Urothelium cell line (cell line): ENCODE measurements at places on chromosomes 1 and 21.
A peak's percentile ranks its signal among the peaks of the same experiment; 100 is the strongest.

- no peak for DNase-seq
Measured at GRCh38 chr1:33272930-33273329, 16.6 kb downstream of the ZNF362 start.

- DNase-seq, result no peak
Measured at GRCh38 chr21:45029948-45030681, 44.3 kb upstream of the ADARB1 start.

GRCh38 chr1:187413405-187414169, 584.8 kb downstream of the PLA2G4A start:
- no peak for DNase-seq

GRCh38 chr1:209667708-209668107, 7.5 kb upstream of the G0S2 start:
- no peak for DNase-seq

DNA sequence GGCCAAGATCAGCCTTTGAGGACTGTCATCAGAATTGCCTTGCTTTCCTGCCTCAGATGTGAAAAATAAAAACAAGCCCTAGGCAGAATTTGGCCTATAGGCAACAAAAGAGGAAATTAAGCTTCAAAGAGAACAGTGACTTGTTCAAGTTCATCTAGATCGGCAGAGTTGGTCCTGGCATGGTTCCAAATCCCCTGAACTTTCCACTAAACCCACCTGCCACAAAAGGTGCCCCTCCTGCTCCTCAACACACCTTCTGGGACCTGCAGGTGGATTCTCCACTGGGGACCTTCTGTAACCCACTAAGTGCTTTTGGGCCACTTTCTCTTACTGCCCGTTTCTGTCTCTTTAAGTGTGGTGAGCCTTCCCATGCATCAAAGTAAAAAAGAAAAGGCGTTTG, 42.5 kb upstream of the LRRN2 start:
- DNase-seq, result no peak

DNA sequence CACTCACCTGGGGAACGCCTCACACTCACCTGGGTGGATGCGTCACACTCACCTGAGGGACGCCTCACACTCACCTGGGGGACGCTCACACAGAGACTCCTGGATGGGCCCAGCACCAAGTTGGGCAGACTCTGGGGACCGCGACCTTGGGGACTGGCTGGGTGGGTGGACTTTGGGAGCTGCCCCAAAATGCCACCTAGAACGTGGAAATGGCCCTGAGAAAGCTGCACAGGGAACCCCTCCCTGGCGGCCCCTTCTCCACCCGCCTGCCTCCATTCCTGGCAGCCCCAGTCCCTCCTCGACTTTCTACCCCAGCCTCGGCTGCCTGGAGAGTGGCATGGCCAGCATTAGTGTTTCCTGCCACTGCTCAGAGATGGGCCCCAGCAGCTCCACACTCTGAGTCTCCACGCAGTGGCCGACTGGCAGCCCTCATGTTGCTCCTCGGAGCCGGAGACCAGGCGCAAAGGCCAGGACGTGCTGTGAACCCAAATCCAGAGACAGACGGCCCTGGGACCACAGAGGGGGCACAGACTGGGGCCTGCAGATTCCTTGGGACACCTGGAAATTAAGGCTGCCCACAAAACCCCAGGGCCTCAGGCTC, 46.5 kb upstream of the ACTRT2 start:
- no peak for DNase-seq

GRCh38 chr1:54474310-54475251, 68.4 kb upstream of the SSBP3 start:
- DNase-seq, result no peak

GRCh38 chr1:166675213-166675612, 164.1 kb upstream of the POGK start:
- peak; percentile 12 for DNase-seq

- peak; percentile 42 for DNase-seq
Measured at GRCh38 chr1:25556791-25557476, 13.5 kb downstream of the LDLRAP1 start.

DNA sequence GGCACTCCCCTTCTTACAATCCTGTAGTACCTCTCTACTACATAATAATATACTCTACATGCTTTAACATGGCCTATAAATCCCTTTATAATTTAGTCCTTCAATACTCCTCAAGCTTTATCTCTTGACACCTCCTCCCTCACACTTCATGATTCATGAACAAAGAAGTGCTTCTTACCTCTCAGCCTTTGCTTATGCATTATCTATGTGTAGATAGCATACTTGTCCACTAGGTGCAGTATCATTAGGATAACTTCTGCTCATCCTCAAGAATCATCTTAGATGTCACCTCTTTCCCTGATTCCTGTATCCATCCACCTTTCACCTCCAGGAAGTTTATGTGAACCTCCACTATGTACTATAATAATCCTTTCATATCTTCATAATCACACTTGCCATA, 74.4 kb downstream of the COL24A1 start:
- no peak for DNase-seq

GRCh38 chr1:174239541-174239940, 80.2 kb downstream of the RABGAP1L start:
- no peak for DNase-seq

DNA sequence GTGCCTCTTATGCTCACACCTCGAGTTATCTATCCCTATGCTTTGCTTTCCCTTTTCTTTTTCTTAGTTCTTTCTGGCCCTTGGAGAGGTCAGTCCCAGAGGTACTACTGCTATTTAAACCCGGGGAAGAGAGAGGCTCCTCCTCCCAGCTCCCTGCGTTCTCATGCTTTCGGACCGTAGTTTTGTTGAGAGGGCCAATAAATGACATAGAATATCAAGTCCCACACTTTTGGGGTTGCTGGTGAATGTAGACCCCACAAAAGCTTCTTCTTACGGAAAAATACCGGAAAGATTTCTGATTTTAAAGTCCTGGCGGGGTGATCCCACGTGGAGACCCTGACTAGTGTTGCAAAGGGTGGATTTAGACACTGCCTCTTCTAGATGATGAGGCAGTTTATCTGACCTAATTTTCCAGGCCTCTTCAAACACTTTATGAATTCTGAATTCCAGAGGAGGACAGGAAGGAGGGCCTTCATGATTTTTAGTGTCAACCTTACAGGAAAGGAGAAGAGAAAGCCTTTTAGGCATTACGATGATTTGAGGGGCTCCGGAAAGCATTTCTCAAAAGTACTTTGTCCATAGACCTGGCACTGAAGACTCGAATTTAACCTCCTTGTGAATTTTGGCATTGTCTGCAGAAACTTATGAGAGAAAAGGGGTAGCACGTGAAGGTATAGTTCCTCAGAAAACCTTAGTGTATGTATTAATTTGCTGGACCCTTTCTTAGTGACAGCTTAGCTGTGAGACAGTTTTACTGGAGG, 694 bp downstream of the TMEM167B start:
- peak; percentile 55 for DNase-seq

DNA sequence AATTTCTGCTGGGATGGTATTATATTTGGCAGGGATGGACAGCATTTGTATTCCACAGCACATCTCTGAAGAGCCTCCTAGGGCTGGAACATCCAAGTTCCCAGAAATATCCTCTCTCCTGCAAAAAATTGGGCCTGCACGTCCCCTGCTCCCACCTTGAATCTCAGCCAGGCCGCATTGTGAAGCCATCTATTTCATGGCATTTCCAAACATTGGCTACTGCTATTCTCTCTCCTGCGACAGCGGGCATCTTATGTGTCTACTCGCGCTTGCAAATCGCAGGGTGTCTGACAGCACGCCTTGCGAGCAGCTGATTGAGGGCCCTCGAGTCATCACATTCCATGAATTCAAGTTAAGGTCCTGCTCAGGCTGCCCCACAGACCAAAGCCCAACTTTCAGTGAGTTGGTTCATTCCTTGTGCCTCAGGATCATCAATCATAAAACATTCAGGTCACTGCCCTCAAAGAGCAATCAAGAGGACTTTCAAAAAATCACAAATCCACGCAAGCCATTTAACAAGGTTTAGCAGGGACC, 15.8 kb downstream of the RGS8 start:
- DNase-seq, result no peak

DNA sequence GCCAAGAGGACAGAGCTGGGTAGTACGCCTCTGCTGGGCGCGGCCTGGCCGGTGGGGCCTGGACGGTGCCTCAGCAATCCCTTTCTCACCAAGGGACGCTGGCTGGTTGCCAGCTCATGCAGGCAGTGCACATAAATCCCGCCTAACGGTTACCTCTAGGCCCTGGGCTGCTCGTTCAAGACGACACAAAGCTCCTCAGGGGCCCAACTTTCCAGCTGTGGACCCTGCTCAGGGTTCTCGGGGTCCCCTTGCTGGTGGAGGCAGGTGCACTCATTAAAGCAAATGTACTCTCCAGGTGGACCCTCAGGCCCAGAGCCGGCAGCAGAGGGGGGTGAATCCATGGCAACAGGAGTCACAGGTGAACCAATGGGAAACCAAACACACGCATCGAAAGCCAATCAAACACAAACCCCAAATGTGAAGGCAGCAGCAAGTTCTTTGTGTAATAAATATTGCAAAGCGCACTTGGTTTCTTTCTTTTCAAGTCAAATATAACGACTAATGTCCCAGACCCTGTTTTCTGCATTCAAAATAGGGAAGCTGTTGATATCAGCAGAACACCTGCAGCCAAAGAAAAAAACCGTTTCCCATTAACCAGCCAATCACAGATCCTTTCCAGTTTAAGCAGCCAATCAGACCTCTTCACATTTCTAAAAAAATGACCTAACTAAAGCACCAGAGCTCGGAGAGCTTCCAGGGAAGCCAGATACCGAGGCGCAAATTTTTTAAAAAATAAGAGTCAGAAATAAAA, 26.1 kb upstream of the CLSTN1 start:
- no peak for DNase-seq

GRCh38 chr1:53148123-53148522, 5.7 kb upstream of the SLC1A7 start:
- no peak for DNase-seq

DNA sequence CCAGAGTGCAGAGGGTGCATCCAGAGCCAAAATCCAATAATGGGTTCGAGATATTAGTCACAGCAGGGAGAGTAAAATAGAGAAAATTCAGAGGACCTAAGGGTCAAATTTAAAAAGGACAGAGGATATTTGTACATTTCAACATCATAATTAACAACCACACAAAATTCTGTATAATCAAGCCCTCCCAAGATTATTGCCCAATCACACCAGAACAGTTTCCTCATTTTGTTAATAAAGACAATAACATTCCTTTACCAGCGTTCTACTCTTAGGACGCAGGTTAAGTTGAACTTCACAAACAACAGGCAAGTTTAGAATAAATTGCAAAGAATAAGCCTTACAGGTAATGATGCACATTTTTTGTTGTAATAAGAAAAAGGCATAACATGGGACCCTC, 462.8 kb downstream of the PTPRC start:
- no peak for DNase-seq

GRCh38 chr1:76073481-76073880, 1.1 kb upstream of the ST6GALNAC3 start:
- DNase-seq, result peak; percentile 73

DNA sequence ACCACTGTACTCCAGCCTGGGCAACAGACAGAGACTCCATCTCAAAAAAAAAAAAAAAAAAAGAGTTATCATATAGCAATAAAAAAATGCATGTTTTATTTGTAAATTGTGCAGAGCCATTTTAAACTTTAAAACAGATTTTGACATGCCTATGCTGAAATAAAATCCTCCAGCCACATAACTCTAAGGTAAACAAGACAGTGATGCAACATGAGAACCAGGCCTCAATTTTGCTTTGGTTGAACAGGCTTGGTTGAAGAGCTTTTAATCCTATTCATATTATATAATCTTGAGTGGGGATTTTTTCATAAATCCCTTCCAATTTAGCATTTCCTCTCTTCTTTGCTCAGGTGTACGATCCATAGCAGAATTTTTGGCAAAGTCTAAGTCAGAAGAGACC, 26.1 kb downstream of the ARMH1 start:
- DNase-seq, result no peak

GRCh38 chr1:31772669-31773248, 8.6 kb upstream of the ADGRB2 start:
- DNase-seq, result no peak

GRCh38 chr1:110581682-110582145, 24.4 kb downstream of the KCNA2 start:
- no peak for DNase-seq

GRCh38 chr1:203126151-203126865, 1.2 kb upstream of the ADORA1 start:
- DNase-seq, result peak; percentile 57

GRCh38 chr1:147904726-147905125, 2.1 kb downstream of the GJA8 start:
- no peak for DNase-seq

DNA sequence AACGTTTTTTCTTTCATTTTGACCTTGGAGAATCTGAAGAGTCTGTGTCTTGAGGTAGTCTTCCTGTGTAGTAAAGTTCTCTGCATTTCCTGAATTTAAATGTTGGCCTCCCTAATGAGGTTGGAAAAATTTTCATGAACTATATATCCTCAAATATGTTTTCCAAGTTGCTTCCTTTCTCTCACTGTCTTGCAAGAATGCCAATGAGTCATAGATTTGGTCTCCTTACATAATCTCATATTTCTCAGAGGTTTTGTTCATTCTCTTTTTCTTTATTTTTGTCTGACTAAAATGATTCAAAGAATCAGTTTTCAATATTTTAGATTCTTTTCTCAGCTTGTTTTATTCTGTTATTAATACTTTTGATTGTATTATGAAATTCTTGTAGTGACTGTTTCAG, 87.6 kb downstream of the DRAM2 start:
- DNase-seq, result no peak

- no peak for DNase-seq
Measured at GRCh38 chr1:238898856-238899255, 487.5 kb upstream of the CHRM3 start.

DNA sequence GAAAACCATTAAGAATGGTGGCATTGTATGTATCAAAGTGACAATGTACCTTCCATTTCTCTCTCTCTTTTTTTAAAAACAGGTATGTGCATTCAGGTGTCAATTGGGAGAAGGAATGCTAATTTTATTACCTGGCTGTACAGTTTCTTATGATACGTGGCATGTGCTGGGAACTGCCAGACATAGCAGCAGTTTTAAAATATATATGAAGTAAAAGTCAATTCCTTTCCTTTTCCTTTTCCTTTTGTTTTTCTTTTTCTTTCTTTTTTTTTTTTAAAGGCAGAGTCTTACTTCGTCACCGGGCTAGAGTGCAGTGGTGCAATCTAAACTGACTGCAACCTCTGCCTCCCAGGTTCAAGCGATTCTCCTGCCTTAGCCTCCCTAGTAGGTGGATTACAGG, 37.0 kb downstream of the SPEN start:
- DNase-seq, result no peak
